ENCODE measurements at places on chromosomes 2 and 18.

DNA sequence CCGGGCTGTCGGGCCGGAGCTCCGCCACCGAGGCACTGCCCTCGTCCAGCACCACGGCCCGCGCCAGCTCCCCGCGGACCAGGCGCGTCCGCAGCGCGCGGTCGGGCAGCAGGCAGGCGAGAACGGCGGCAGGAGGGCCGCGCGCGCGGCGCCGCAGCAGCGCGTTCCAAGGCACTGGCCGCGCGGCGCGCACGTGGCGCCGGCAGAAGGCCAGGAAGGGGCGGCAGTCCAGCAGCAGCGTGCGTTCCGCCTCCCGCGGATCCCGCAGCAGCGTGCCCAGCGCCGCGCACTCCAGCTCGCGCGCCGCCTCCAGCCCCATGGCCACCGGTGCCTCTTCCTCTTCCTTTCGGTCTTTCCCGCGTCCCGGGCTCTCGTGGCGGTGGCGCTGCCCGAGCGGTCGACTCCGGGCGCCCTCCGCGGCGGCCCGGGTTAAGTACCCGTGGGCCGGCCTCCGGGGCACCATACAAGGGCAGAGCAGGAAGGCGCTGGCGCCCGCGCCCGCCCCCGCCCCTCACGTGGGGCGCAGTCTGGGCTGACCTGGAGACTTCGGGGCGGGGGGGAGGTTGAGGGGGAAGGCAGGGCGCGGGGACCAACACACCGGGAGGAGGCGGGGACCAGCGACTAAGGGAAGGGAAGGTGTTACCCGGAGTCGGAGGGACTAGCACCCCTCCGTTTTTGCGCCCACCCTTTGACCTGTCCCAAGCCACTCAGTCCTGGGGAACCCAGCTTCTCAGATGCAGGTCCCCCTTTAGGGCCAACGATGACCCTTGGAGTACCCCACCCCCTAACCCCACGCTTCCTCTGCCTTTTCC, at the start of gene DUSP2:
Gene DUSP2, minus strand, starts transcription at position 405 of the 812 bp plus-strand sequence. Its CDS starts 86 bp downstream, at position 319.
- no peaks in the 10 kb centered on the region for H3K27me3 ChIP-seq
- no peaks in the 10 kb centered on the region for H3K36me3 ChIP-seq
- peaks cover 5% of the 10 kb centered on the region for H3K4me1 ChIP-seq
- peak within 1 kb of the TSS; percentile 24 for H3K4me3 ChIP-seq

GRCh38 chr2:8659735-8660492, 21.9 kb upstream of the ID2 start:
- H3K4me3 ChIP-seq, result no peak overlapping the region
- H3K4me1 ChIP-seq, result no peaks in the 10 kb centered on the region
- H3K36me3 ChIP-seq, result no peaks in the 10 kb centered on the region
- no peak overlapping the region for H3K27ac ChIP-seq
- no peak for DNase-seq
- H3K27me3 ChIP-seq, result no peaks in the 10 kb centered on the region

DNA sequence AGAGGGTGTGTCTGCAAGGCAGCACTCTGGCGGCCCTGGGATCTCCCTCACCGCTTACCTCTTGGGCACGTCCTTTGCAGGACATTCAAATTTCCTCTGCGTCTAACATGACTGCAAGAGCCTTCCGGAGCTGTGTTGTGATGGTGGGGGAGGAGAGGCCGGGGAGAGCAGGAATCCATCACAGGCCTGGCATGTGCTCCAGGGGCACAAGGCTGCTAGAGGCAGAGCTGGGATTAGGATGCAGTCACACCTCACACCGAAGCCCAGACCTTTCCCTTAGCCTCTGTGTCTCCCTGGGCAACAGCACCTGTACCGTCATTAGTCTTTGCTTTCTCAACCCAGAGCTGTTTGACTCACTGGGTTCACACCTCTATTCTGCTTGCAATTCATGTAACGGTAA, 111.3 kb downstream of the CMPK2 start:
- no peak overlapping the region for H3K4me3 ChIP-seq
- DNase-seq, result peak; percentile 21
- no peaks in the 10 kb centered on the region for H3K27me3 ChIP-seq
- no peaks in the 10 kb centered on the region for H3K4me1 ChIP-seq

- DNase-seq, result no peak
- no peak overlapping the region for H3K27ac ChIP-seq
- H3K4me1 ChIP-seq, result no peaks in the 10 kb centered on the region
- no peaks in the 10 kb centered on the region for H3K27me3 ChIP-seq
These were observed 463.8 kb downstream of the LPIN1 start for GRCh38 chr2:12210016-12210933.

- H3K36me3 ChIP-seq, result peaks cover 24% of the 10 kb centered on the region
- H3K27me3 ChIP-seq, result no peaks in the 10 kb centered on the region
- H3K27ac ChIP-seq, result no peak overlapping the region
- DNase-seq, result no peak
- H3K4me1 ChIP-seq, result no peaks in the 10 kb centered on the region
These were observed 14.9 kb downstream of the IDH1 start for GRCh38 chr2:208239770-208240493.

- no peak overlapping the region for H3K4me3 ChIP-seq
- H3K36me3 ChIP-seq, result no peaks in the 10 kb centered on the region
- peak; percentile 54 for DNase-seq
- H3K4me1 ChIP-seq, result no peaks in the 10 kb centered on the region
These were observed 48.5 kb upstream of the PROKR1 start for GRCh38 chr2:68594674-68595492.

- no peaks in the 10 kb centered on the region for H3K27me3 ChIP-seq
- no peaks in the 10 kb centered on the region for H3K36me3 ChIP-seq
- H3K4me3 ChIP-seq, result no peak overlapping the region
- no peak for DNase-seq
- H3K27ac ChIP-seq, result no peak overlapping the region
These were observed 34.1 kb upstream of the ASPRV1 start for GRCh38 chr2:69995511-69995910.

- no peak overlapping the region for H3K4me3 ChIP-seq
- H3K27ac ChIP-seq, result no peak overlapping the region
- H3K27me3 ChIP-seq, result no peaks in the 10 kb centered on the region
- no peak for DNase-seq
These were observed 27.2 kb downstream of the SNED1 start for GRCh38 chr2:241025639-241026038.

DNA sequence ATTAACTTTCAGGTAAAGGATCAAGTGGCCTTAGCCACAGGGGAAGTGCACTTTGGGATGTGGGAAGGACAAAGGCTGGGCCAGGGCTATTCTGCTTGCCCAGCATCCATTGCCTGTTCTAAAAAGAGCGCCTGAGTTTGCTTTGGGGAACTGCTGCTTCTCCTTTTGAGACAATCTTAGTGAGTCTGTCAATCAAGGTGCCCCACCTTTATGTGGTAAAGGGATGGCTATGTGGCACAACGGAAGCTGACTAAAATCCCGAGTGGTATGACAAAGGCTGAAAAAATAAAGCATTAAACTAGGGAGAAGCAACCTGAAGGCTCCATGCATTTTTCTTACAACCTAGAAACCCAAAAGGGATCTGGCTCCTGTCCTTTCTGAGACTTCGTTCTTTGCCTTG, 540.5 kb downstream of the SLC4A3 start:
- H3K27ac ChIP-seq, result no peak overlapping the region
- H3K4me3 ChIP-seq, result no peak overlapping the region
- no peaks in the 10 kb centered on the region for H3K36me3 ChIP-seq
- DNase-seq, result no peak
- H3K4me1 ChIP-seq, result no peaks in the 10 kb centered on the region

DNA sequence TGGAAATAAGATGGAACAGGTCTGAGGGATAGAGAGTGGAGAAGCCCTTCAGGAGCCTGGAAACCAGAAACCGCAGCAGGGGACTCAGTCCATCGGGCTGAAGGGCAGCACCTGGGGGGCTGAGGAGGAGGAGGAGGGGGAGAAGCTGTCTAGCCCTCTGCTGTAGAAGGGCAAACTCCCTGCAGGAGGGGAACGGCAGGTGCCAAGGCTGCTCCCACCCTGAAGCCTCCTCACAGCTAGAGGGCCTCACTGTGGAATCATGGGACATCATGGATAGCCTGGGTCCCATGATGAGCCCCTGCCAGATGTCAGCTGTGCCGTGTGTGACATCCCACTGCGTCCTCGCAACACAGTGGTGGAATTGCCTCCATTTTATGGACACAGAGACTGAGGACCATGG, 435 bp downstream of the MYO7B start:
- no peak overlapping the region for H3K27ac ChIP-seq
- H3K27me3 ChIP-seq, result no peaks in the 10 kb centered on the region

GRCh38 chr2:238168196-238169047, 9.7 kb downstream of the ERFE start:
- H3K36me3 ChIP-seq, result peaks cover 7% of the 10 kb centered on the region
- H3K4me1 ChIP-seq, result no peaks in the 10 kb centered on the region
- no peak overlapping the region for H3K4me3 ChIP-seq
- no peak for DNase-seq
- H3K27me3 ChIP-seq, result peaks cover 4% of the 10 kb centered on the region

DNA sequence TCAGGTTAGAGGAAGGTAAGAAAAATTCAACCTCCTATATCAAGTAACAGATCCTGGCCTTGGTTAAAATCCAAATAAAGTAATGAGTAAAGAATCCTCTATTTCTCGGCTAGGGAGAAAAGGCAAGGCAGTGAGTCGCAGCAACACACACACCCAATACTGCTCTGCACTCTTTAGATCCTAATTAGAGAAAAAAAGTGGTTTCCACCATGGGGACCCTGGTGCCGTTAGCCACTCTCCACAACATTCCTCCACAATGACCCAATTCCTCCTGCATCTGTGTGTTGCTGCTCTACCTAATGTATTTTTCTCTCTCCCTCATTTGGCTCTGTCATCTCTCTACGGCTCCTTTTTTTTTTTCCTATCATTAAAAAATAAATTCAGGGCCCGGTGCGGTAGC, 462.7 kb downstream of the METTL4 start:
- H3K27me3 ChIP-seq, result no peaks in the 10 kb centered on the region
- no peaks in the 10 kb centered on the region for H3K36me3 ChIP-seq

DNA sequence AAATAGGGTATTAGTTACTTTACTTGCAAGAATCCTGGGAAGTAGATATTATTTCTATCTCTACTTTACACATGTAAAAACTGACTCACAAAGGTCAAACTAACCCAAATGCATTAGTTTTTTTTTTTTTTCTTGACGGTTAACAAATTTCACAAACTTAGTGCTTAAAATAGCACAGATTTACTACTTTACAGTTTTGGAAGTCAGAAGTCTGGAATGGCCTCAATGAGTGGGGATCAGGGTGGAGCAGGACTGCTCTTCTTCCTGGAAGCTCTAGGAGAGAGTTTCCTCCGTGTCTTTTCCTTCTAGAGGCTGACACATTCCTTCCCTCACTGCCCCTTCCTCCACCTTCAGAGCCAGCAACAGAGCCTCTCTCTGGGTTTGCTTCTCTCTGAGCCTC, 117.2 kb downstream of the COL6A3 start:
- H3K36me3 ChIP-seq, result no peaks in the 10 kb centered on the region
- H3K27me3 ChIP-seq, result no peaks in the 10 kb centered on the region
- H3K4me3 ChIP-seq, result no peak overlapping the region
- DNase-seq, result no peak
- H3K4me1 ChIP-seq, result no peaks in the 10 kb centered on the region

- H3K4me3 ChIP-seq, result no peak overlapping the region
- peak; percentile 60 for DNase-seq
- H3K4me1 ChIP-seq, result peaks cover 11% of the 10 kb centered on the region
- no peaks in the 10 kb centered on the region for H3K27me3 ChIP-seq
- H3K27ac ChIP-seq, result no peak overlapping the region
- H3K36me3 ChIP-seq, result no peaks in the 10 kb centered on the region
These were observed 2.6 kb upstream of the PTPN2 start for GRCh38 chr18:12886498-12887126.

GRCh38 chr18:5253910-5254309, 41.6 kb downstream of the ZBTB14 start:
- no peak for DNase-seq
- no peak overlapping the region for H3K27ac ChIP-seq
- no peak overlapping the region for H3K4me3 ChIP-seq
- H3K36me3 ChIP-seq, result no peaks in the 10 kb centered on the region

DNA sequence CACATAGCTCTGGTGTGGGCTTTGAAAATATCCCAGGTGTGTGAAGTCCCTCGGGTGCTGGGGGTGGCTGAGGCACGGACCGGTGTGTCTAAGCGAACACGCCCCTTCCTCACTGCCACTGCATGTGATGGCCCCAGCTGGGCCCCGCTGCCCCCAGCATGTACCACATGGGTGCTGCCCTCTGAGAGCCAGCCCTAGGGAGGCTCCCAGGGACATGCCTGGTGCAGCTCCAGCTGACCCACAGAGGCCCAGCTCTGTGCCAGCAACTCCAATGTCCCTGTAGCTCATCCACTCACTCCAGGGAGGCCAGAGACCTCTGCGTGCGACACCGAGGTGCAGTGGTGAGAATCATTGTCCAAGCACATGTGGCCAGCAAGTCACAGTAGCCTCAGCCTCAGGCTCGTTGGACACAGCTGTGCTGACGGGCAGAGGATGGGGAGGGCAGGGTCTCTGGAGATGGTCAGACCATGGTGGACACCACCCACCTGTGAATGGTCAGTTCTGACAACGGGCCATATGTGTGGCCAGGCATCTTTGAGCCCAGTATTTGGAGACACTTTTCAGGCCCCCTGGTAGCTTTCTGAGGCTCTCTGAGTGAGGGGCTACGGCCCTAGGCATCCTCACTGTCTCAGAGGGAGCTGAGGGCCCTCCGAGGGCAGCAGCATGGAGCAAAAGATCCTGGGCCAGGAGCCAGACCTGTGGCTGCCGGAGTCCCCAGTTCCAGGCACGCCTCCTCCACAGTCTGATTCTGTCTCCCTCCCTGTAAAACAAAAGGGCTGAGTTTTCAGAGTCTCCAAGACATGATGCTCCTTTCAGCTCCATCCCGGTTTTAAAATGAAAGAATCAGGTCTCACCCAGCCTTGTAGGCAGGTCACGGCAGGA, 220.7 kb downstream of the NDUFA10 start:
- no peak overlapping the region for H3K4me3 ChIP-seq
- H3K36me3 ChIP-seq, result no peaks in the 10 kb centered on the region
- H3K4me1 ChIP-seq, result no peaks in the 10 kb centered on the region
- H3K27me3 ChIP-seq, result no peaks in the 10 kb centered on the region
- DNase-seq, result no peak

DNA sequence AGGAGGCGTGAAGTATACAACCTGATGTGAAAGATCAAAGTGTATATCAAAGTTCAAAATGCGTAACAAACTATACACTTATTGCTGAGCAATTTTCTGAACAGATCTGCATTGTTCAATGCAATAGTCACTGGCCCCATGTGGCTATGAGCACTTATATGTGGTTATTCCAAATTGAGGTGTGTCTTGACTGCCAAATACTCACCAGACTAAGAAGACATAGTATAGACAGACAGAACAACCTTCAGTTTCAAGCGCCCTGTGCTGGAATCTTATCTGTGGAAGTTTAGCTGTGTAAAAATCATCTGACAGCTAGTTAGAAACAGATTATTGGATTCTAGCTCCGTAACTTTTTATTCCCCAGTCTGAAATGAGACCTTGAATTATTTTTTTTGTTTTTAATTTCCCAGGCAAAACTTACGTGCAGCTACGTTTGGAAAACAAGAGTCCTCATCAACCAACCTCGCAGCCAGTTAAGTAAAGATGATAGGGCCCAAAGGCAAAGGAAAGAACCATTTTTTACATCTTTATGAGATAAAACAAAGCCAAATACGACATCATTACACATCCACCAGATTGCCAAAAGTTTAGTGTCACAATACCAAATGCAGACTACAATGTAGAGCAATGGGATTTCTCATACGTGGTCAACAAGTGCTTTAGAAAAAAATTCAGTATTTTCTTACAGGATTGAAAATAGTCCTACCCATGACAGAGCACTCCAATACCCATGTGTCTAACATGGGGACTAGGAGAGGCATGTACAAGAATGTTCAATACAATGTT, 37.2 kb downstream of the MBOAT2 start:
- no peak overlapping the region for H3K27ac ChIP-seq
- no peaks in the 10 kb centered on the region for H3K4me1 ChIP-seq
- no peak for DNase-seq
- H3K36me3 ChIP-seq, result no peaks in the 10 kb centered on the region
- no peak overlapping the region for H3K4me3 ChIP-seq
